ENCODE measurements at places on chromosomes 6 and 20.

GRCh38 chr20:50320901-50321796, 130.5 kb downstream of the CEBPB start:
- DNase-seq = no peak

DNA sequence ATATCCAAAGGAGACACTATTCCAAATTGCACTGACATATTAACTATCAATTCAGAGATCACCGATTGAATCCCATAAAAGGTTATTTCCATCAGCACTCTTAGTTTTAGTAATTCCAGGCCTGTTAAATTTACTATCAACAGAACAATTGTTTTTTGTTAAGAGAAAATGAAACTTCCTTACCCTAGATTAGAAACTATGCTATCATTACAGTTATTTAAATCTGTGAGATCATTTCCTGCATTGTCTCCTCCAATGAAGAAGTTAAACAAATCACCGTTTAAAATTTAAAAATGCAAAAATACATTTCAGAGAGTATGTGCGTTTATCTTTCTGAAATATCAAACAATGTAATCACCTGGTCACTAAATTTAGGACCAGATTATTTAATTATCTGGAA, 57.5 kb downstream of the HIVEP2 start:
- no peak for DNase-seq

DNA sequence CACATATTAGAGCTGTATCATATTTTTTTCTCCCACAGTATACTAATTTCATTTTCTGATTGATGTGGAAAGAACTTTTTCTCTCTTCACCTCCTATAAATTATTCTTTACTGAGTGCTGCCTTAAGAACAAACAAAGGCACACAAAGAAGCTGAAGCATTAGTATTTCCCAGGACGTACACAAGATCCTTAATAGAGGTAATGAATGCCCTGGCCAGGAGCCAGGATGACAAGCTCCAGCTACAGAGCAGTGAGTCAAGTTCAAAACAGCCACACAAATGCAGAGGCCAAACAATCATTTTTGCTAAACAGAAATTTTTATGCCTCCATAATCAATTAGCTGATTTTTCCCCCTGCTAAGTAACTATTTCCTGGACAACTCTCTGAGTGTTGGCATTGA, 639.6 kb downstream of the EPHA7 start:
- no peak for DNase-seq

DNA sequence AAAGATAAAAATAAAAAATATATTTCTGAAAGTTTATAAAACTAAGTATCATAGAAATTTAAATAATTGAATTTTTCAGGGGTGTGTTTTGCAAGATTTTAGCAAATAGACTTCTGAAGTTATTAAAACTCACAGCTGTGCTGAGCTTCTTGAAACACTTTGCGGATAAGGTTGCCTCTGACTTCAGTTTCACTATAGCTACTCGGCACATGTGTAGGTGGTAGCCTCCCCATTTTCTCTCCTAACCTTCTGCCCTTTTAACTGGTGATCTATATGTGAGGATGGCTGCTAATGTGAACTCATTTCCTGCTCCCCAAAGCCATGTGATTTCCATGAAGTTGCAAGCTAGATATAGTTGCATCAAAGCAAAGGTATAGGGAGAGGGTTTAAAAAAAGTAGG, 129.3 kb upstream of the STMND1 start:
- DNase-seq = no peak

DNA sequence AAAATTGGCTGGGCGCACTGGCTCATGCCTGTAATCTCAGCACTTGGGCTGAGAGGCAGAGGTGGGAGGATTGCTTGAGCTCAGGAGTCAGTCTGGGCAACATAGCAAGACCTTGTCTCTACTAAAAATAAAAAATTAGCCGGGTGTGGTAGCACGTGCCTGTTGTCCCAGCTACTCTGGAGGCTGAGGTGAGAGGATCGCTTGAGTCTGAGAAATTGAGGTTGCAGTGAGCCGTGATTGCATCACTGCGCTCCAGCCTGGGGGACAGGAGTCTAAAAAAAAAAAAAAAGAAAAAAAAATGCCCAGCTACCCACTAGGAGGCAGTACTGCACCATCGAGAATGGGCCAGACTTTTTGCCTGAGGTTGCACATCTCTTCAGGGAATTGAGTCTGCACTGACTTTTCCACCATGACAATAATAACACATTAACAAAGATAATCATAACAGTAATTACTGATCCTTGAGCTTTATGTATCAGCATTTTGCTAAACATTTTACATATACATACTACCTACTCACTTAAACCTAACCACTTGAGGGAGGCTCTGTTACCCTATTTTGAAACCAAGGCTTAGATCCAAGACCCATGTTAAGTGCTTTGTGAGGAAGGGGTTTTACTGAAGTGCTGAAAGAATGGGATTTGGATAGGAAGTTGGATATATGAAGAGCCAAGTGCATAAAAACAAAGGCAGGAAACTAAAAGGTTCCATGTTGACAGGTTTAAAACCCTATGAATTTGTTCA, 21.0 kb downstream of the SRSF3 start:
- no peak for DNase-seq

DNA sequence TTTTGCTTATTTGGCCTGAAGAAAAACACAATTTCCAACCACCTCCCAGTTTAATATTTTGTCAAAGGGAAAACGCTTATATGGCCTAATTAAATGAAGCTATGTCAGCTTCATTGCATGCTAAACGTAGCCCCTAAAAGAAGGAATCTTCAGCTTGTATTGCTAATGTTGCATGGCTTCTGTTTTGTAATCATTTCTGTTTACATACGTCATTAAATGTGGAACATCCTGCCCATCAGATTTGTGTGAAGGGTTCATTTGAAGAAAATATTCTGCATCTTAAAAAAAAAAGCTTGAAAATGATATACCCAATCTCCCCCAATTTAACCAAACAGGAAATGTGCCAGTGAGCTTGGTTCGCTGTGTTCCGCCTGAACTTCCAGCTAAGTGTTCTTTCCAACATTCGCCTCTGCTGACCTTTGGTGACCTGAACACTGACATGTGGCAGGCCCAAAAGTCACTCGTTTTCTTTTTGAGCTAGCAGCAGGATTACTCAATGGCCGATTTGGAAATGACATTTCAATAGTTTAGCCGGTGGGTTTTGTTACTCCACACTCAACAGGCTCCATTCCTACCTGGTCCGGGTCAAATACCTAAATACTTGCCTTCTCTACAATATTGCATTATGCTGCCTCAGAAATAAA, 12.7 kb upstream of the SIRT5 start:
- no peak for DNase-seq

GRCh38 chr6:129590408-129591022, 119.5 kb downstream of the ARHGAP18 start:
- no peak for DNase-seq

- DNase-seq = no peak
These were observed 92.8 kb upstream of the EPB41L1 start for GRCh38 chr20:36061754-36062153.

- DNase-seq = no peak
These were observed 9.7 kb upstream of the CLDN20 start for GRCh38 chr6:155254139-155254538.

DNA sequence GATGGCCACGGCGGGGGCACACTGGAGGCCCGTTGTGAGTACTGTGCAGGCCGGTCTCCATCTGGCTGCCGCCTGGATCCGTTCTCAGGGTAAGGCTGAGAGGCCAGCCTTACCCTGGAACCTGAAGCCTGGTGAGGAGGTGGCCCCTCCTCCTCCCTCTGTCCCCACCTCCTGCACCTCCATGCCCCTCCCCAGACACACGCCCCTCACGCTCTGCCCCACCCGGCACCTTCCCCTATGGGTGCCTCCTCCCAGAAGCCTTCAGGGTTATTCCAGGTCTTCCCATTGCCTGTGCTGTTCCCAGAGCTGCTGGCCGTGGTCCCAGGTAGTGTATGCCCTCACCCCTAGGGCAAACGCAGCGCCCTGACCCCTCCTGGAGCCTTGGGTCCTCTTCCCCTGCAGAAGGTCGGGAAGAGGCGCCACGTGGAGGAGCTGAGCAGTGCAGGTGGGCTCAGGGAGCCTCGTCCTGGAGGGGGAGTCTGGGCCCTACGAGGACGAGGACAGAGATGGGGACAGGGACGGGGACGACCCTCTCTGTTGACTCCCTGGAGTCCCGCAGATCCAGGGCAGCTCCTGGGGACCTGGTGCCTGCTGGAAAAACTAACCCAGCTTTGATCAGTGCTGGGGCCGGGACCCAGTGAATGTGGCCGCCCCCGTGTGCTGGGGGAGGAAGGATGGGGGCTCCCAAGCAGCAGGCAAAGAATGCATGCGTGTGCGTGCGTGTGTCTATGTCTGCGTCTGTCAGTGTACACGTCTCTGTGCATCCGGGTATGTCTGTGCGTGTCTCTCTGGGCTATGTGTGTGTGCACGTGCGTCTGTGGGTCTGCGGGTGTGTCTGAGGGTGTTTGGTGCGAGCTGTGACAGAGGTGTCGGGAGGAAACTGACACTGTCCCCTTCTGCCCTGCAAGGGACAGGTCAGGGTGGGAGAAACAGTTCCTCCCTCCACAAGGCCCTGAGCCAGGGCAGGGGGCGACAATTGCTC, 8.2 kb upstream of the HRH3 start:
- no peak for DNase-seq

- DNase-seq = no peak
These were observed 87.7 kb downstream of the SCAND1 start for GRCh38 chr20:35866418-35867202.

Measured in stimulated activated CD8-positive, alpha-beta memory T cell treated with anti-CD3 and anti-CD28 coated beads, Interleukin-7, amount 100 ng/mL, for 4 hours (primary cell).